ENCODE measurements at places on chromosomes 2 and 18. TPM values are rescaled to one million over a fixed set of nuclear protein-coding genes. Genes with fewer than 3 reads are reported as not detected.

GRCh38 chr2:19987936-19988335 is 2.0 kb downstream of the WDR35 start:
- no peak for DNase-seq

The LCT gene
- total RNA-seq, result 0.22 TPM

- DNase-seq, result no peak
Measured at GRCh38 chr2:172908275-172908674, 167.4 kb upstream of the MAP3K20 start.

- no peak for DNase-seq
Measured at GRCh38 chr2:68127358-68128242, 30.1 kb upstream of the PNO1 start.

The RRM2 gene
- 1.4 TPM for total RNA-seq

DNA sequence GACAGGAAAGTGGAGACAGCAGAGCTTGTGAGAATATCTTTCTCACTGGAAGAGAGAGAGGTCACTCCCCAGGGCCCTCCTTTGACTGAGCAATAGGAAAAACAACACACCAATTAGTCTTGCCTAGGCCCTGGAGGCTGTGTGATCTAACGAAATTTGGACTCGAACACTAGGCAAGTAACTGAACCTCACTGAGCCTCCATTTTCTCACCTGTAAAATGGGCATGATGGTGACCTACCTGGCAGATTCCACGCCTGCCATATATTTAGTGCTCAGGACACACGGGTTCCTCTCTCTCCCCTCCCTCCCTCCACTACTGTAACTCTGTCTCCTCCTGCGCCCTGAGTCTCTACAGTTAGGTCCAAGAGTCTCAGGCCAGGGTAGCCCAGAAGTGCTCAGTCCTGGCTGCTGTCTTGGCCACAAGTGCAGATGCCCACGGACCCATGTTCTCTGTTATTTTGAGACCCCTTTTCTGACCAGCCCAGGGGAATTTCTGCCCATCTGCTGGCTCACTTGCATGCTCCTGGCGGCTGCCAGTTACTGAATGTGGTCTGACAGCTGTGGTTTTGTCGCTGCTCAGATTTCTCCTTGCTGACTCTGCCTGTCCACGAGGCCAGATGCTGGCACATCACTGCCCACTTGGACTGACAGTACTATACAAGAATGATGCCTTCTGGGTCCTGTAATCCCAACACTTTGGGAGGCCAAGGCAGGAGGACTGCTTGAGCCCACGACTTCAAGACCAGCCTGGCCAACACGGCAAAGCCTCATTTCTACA is 9.6 kb upstream of the GIGYF2 start:
- DNase-seq, result no peak

The LTBP1 gene
- not detected for total RNA-seq

GRCh38 chr2:220120041-220120440 is 492.6 kb downstream of the SLC4A3 start:
- no peak for DNase-seq

DNA sequence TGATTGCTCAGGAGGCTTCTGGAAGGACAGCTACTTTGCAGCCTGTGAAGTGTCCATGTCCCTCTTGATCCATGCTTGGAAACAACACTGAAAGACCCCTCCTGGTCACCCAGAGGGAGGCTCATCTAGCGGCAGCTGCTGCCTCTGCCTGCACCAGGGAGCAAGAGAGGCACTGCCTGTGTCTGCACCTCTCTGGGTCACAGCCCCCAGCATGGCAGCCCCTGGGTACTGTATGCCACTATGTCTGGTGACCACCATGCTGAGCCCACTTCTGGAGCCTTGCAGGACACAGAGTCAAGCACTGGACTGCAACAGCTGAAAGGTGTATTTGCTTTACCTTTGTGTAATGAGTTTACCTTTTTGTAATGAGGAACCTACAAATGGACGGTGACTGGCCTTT is 186.3 kb upstream of the MYT1L start:
- no peak for DNase-seq

DNA sequence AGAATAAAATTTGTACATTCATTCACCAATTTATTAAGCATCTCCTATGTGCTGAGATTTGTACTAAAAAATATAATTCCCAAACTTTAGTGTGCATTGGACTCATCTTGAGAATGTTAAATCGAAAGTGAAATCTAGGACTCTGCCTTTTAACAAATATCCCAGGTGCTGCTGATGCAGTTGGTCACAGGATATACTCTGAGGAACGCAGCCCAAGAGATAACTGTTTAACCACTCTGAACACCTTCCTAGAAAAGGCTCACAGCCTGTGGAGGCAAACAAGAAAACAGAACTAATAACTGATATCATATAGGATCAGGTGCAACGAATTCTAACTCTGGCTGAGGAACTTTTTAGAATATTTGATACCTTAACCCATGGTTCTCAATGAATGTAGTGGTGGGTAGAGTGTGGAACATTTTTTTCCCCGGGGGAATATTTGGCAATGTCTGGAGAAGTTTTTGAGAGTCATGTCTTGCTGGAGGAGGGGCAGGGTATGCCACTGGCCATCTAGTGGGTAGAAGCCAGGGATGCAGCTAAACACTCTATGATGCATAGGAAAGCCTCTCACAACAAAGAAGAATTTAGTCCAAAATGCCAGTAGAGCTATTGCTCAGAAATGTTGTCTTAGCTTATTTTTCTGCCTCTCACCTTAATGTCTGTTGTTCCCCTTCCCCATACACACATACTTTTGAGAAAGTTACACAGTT is 96.5 kb downstream of the EHBP1 start:
- no peak for DNase-seq

- DNase-seq, result no peak
Measured at GRCh38 chr2:8388781-8389180, 293.1 kb upstream of the ID2 start.

GRCh38 chr2:159898441-159898840 is 100.4 kb upstream of the CD302 start:
- no peak for DNase-seq

DNA sequence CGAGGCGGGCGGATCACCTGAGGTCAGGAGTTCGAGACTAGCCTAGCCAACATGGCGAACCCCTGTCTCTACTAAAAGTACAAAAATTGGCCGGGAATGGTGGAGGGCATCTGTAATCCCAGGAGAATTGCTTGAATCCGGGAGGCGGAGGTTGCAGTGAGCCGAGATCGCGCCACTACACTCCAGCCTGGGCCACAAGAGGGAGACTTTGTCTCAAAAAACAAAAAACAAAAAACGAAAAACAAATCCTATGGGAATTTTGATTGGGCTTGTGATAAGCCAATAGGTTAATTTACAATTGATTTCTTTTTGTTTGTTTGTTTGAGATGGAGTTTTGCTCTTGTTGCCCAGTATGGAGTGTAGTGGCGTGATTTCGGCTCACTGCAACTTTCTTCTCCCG is 24.2 kb upstream of the TOGARAM2 start:
- no peak for DNase-seq

- no peak for DNase-seq
Measured at GRCh38 chr2:10188211-10188610, 65.7 kb downstream of the RRM2 start.

The C2orf42 gene
- total RNA-seq, result 40.3 TPM

GRCh38 chr2:30231996-30232800 is 864 bp downstream of the LBH start:
- DNase-seq, result peak; percentile 88

DNA sequence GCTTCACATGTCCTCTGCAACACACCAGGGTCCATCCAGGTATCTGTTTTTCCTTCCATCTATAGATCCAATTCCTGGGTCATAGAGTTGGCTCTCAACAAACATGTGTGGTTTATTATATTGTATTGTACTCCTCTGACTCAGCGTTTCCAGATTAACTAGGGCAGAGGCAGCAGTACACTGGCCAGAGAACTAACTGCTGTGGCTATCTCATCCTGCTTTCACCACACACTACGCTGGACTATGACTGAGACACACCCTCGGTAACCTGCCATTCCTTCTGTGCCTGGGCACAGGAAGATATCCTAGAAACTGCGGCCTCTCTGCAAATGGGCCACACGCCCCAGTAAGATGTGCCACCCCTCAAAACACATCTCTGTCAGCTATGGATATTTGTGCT is 159.8 kb upstream of the STK17B start:
- no peak for DNase-seq

DNA sequence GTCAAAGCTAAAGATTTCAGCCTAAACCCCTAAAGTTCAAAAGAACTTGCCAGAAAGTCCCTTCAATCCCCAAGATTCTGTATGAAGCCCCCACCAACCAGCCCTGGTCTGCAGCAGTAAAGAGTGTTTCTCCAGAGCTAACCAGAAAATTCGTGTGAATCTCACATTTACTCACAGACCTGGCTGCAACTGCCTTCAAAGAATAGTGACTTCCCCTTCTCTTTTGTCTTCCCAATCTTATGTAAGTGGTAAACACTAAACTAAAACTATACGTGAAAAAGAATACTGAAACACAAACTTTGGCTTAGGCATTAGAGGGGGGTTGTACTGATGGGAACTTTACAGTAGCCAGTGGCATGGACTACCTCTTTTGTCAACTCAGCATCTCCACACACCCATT is 50.6 kb upstream of the SETBP1 start:
- DNase-seq, result no peak

The ALLC gene
- total RNA-seq, result not detected

- DNase-seq, result no peak
Measured at GRCh38 chr2:187689372-187689771, 135.1 kb upstream of the TFPI start.

- DNase-seq, result no peak
Measured at GRCh38 chr2:179898873-179899272, 37.5 kb upstream of the ZNF385B start.

GRCh38 chr2:84613082-84613481 is 96.8 kb downstream of the DNAH6 start:
- DNase-seq, result no peak

DNA sequence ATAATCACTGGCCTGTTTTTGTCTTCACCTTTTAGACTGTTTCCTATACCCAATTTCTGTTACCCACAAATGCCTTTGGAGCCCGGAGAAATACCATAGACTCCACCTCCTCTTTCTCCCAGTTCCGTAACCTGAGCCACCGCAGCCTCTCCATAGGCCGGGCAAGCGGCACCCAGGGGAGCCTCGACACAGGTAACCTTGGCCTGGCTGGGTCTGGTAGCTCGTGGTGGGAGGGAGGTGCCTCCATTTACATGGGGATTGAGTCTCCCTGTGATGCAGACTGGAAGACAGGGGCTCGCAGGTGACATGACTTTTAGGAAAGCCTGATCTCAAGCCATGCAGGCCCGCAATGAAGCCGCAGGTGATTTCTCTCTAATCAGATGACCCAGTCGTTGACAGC is 100.6 kb downstream of the CABLES1 start:
- no peak for DNase-seq

- peak; percentile 15 for DNase-seq
Measured at GRCh38 chr2:239868556-239869181, 156.5 kb downstream of the NDUFA10 start.

The KCNG2 gene
- total RNA-seq, result not detected

DNA sequence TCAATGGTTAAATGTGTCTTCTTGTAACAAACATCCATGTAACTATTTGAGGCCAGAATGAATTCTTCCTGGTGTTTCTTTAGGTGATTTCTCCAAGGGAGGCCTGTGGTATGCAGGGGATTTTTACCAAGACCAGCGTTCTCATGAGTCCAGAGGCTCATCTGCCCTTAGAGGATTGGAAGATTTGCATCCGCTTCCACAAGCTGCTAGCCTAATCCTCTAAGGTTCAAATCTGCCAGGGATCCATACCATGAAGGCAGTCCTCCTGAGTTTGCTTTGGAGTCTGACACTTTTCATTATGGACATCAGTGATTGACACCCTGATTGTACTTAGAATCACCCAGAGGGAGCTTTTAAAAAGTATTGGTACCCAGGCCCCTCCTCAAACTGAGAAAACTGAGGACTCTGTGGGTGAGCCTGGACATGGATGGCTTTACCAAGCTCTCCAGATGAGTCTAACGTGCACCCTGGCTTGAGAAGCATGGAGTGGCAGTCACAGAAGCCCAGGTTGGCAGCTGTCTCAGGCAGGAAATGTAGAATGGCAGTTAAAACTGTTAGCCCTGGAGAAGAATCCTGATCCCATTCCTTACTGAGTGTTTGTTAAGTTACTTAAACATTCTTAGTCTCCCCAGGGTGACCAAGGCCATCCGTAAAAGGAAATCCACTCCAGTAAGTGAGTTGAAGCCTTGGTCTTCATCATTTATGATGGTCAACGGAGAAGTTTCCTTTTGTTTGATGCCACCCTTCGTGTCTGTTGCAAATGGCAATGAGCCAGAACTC is 95.3 kb upstream of the RMDN2 start:
- no peak for DNase-seq

GRCh38 chr2:168525716-168526446 is 69.8 kb downstream of the CERS6 start:
- no peak for DNase-seq

The CXCR1 gene
- total RNA-seq, result not detected

DNA sequence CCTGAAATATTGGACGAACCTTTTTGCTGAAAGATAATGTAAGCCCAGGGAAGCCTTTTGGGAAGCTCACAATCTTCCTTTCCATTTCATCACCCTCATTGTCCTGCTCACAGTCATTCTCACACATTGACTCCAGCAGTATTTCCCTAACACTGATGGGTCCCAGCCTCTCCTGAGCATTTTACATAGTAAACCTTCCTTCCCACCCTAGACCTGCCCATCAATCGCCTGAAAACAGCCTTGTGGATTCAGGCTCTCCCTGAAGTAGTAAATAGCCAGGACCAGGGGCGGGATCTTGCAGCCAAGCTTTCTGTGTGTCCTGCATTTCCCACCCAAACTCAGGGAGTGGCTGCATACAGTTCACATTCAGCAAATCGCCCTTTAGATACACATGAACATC is 149.9 kb downstream of the CYRIA start:
- DNase-seq, result no peak

GRCh38 chr2:101175991-101176390 is 24.8 kb upstream of the TBC1D8 start:
- DNase-seq, result no peak

- no peak for DNase-seq
Measured at GRCh38 chr2:18824325-18824790, 235.0 kb upstream of the NT5C1B start.

The FAHD2A gene
- 35.2 TPM for total RNA-seq

The SERPINB13 gene
- not detected for total RNA-seq

DNA sequence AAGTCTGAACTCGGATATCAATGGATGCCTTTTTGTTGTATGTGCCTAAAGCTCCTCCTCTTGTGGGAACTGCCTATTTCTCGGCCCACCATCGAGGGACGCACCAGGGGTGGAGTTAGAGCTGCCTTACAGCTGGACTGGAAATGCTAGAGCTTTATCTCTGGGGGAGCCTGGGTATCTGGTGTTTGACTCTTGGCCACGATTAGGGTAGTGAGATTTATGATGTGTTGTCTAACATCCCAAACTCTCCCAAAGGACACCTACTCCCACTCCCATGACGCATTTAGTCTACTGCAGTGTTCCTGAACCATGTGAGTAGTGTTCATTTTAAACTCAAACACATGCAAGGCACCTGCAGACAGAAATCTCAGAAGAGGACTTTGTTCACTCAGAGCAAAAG is 594.8 kb downstream of the METTL4 start:
- no peak for DNase-seq

The ABCG5 gene
- total RNA-seq, result not detected

GRCh38 chr2:12589802-12590320 is 126.9 kb upstream of the TRIB2 start:
- DNase-seq, result no peak

Measured in naive thymus-derived CD8-positive, alpha-beta T cell (primary cell).